Stimulated activated CD8-positive, alpha-beta memory T cell treated with anti-CD3 and anti-CD28 coated beads, Interleukin-12 subunit alpha, Interleukin-12 subunit beta, amount 100 ng/mL, for 1 hour (primary cell): ENCODE measurements at places on chromosomes 12 and 14.

DNA sequence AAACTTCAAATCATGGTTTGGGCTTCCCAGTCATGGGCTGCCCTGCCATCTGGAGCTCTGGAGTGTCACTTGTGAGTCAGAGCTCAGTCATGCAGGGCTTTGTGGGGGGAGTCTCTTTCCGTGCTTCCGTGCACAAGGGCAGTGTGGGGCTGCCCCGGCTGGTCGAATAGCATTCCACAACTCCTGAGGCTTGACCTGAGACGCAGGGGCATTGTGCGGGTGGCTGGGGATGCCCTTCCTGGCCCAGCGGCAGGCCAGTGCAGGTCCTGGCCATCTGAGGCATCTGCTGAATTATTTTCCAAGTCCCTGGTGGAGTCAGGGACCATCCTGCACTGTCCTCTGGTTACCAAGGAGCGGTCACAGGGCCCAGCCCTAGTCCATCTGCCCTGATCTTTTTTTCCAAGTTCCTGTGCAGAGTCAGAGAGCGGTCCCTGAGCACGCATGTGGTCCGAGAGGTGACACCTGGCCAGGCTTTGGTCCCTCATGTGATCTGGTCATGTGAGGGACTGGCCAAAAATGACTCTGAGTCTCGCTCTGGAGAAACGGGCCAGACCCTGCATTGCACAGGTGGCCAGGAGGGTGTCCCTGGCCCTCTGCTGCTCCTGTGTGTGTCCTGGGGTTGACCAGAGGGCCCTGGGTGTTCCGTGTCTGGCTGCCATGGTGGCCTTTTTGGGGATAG is 167.0 kb upstream of the ALG10B start:
- DNase-seq = no peak

DNA sequence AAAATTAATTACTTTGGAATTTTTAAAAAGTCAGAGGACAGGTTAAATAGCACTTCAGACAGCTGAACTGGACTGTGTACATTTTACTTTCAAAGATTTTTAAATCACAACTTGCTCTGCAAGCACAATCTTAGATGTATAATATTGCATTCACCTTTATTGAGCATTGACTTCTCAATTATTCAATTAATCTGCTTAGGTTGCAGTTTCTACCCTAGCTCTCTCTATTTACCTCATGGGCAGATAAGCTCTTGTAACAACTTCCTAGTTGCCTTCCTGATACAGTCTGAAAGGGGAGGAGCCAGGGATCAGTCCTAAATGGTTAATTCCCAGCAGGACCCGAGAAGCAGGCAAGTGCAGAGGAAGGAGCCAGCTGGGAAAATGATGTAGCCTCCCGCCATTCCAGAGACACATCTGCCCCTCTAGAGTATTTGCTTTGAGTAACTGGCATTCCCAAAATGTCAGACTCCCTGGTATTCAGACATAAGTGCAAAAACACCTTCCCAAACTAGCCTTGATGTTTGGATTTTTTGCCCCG is 302.8 kb downstream of the GALC start:
- no peak for DNase-seq

GRCh38 chr14:105118646-105119407 is 49.7 kb downstream of the JAG2 start:
- DNase-seq = no peak

GRCh38 chr14:52596861-52597260 is 44.2 kb downstream of the GPR137C start:
- DNase-seq = no peak

DNA sequence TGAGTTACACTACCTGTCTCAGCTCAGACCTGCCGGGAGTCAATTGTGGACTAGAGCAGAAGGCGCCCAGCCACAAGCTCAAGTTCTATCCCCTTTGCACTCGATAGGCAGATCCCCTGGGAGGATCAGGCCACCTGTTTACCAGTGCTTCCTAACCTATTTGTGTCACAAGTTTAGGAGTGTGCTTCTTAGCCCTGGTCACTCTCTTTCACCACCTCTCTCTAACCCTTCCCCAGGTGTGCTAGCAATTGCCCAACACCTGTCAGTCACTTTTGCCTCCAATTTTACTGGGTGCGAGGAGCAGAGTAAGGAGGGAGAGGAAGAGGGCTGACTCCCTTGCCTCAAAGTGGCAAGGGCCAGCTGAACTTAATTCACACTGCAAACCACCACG is 745 bp upstream of the NAA30 start:
- DNase-seq = no peak
